ENCODE measurements at places on chromosomes 5 and 9.
A peak's percentile ranks its signal among the peaks of the same experiment; 100 is the strongest.

DNA sequence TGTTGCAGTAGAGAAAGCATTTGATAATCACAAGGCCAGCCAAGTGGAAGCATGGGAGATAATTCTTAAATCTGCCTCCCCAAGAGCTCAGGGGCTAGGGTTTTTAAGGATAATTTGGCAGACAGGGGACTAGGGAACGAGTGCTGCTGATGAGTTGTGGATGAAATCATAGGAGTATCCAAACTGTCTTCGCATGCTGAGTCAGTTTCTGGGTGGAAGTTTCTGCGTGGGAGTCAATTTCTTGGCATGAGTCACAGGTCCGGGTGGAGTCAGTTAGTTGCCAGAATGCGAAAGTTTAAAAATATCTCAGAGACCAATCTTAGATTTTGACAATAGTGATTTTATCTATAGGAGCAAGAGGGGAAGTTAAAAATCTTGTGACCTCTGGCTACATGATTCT lies 112.6 kb downstream of the TMC1 start:
- DNase-seq = no peak

- DNase-seq = peak; percentile 57
Observed at GRCh38 chr9:127970401-127971313, 10.1 kb downstream of the EEIG1 start.

DNA sequence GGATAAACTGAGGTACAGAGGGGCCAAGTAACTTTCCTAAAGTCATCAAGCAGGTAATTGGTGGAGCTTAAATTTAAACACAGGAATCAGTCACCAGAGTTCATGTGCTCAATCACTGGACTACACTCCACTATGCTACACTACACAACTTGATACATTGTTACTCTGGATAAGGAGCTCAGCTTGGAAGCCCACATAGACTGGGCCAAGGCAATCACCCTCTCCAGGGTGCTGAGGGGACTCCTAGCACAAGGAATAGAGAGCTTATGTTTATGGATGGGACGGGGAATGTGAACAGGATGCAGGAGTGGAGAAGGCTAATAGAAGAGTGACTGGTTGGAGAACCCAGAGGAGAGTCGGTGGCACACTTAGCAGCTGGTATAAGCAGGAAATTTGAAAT lies 113.5 kb upstream of the NFIB start:
- no peak for DNase-seq

DNA sequence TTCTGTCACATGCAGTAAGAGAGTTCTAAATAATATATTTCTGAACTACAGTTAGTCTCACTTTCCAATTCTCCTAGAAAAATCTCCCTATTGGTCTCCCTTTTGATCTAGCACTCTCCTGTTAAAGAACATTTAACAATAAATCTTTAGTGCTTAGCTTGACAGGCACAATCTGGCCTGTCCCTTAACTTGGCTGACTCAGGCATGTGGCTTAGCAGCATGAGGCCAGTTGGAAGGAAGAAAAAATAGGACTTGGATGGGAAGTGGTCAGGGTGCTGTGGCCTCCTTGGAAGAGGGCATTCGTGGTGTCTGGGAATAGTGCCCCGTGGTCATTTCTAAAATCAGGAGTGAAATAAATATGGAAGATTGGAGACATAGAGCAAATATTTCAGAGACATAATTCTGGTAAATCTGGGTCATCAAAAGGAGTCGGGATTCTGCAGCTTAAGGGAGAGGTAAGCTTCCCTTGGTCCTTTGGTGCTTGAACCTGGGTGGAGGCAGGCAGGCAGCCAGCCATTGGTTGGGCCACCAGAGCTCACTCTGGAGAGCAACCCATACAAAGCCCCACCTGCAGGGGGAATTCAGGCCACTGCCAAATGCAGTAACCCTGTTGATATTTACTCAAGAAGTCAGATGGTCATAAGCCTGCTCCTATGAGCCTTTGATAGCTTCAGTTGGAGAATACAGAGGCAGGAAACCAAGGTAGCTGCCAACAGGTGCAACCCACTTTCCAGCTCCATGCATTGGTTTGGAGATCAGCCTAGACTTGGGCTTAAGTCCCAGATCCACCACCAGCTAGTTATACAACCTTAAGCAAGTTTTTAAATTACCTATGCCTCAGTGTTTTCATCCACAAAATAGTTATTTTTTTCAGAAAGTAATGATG lies 28.8 kb upstream of the TLE4 start:
- no peak for DNase-seq

DNA sequence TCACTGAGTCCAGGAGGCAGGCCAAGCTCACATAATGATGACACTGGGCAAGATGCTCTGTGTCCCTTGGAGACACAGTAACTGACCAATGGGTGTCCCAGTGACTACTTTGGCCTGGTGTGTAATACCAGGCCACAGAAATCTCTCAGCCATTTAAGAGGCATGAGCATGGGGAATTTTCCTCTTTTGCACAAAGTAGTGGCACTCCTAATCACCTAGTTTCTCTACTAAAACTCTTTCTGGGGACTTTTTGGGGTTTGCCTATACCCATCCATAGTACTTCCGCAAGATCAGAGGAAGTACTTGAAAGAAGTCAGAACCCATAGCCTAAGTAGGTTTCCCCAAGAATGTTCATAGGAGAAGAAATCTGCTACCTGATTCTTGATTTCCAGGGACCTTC lies 161.9 kb downstream of the ARSB start:
- no peak for DNase-seq

DNA sequence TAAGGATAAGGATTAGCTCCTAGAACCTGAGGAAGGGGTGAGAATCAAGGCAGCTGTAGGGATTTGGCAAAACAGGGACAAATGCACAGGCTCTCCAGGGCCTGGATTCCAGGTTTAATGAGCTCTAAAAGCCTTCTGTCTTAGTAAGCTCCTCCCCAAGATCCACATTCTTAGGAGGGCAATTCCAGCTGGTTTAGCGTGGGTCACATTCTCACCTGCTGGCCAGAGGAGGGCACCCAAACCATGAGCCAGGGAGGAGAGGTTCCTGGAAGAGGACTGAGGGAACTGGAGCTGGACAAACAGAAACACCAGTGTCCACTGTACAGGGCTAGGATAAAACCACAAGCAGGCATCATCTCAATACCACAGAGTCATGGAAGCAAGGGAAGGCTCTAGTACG lies 480.0 kb downstream of the CCDC171 start:
- no peak for DNase-seq

DNA sequence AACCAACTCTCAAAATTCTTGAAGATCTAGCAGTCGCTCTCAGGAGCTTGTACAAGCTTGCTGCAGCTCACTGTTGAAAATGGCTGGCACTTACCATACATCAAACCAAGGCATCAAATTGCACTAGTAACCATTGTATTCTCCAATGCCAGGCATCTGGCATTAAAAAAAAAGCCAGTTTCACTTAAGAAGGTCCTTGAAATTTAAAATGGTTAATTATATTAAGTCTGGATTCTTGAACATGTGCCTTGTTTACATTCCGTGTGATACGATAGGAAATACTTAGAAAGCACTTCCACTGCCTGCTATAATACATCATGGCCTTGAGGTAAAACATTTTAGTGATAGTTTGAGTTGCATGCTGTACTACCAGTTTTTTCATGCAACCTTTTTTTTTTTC lies 300.7 kb downstream of the KDM4C start:
- no peak for DNase-seq

Measured in activated CD4-positive, CD25-positive, alpha-beta regulatory T cell treated with anti-CD3 and anti-CD28 coated beads, Interleukin-2, amount 50 U/mL, for 16 hours (primary cell).